ENCODE measurements at places on chromosomes 7 and 10.

DNA sequence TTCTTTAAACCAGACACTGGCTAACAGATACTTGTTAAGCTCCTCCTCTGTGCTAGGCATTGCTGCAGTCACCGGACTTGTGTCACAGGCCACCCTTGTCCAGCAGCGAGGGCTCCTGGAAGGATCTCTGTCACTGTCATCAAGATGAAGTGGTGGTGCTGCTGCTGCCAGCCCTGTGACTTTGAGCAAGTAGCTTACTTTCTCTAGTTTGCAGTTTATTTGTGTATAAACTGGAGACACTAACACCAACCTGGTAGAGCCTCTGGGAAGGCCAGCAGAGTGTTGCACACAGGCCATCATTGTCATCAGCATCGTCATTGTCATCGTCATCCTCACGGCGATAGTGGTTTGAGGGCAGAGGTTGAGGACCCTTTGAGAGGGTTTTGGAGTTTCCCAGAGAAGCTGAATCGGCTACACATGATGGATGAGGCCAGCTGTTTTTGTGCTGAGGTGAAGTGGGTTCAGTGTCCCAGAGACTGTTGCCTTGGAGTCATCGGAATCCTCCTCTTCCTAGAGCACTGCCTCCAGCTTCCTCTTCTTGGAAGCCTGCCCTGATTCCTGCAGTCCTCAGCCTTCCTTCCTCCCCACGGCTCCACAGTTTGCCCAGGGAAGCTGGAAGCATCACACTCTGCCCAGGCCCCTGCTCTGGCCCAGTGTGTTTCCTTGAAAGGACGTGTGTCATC is 128.4 kb downstream of the GRK5 start:
- no peak for DNase-seq

GRCh38 chr10:35318551-35318950 is 17.8 kb upstream of the CCNY start:
- no peak for DNase-seq

DNA sequence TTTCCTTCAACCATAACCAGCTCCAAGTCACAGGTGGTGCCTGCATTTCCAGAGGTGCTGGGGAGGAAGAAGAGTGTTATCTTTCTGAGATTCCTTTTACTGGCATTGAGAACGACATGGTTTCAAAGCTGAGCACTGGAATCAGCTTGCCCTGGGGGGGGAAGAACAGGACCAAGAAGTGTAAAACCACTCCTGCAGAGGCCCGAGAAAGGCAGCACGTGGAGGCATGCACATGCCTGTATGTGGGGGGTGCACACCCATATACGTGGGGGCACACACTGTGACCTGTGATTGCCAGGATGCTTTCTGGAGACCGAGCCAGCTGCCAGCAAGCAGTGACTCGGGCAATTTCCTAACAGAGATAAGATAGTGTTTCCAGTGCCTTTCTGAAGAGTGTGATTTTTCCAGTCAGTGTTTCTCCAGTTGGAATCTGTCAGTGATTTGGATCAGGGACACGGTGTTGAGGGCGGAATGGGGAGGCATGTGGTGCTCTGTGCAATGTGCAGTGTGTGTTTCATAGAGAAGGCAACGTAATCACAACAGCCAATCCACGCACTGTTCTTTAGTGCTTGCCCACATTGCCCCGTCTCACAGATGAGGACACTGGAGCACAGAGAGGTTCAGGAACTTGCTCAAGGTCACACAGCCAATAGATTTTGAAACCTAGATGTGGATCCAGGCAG is 4.2 kb downstream of the LRRC27 start:
- DNase-seq = no peak

DNA sequence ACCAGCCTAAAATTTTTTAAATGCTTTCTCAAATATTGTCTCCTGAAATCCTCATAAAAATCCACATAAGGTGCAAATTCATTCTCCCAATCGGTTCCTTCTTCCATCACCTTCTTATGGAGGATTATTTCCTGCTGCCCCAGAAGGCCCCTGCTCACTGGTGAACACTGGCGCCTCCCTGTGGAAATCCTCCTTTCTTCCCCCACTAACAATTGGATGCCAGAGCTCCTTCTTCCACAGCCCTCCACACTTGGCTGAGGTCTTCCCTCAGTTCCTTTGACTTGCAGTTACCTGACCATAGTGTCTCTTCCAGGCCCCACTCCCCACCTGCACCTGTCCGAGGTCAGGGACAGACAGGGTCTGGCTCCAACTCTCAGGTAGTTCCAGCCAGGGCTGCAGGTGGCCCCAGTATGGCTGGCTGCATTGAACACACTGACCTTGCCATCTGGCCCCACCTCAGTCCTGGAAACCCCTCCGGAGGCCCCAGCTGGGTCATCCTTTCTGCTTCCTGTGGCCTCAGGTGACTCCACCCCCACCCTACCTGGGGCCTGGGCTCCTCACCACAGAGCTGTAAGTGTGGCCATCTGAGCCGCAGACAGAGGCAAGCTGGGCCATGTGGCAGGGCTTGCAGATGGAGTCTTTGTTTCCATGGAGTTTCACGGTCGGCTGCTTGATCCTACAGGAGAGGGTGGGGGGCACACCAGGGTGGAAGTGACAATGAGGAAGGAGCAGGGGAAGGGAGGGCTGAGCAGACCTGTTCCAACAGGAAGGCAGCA is 18.4 kb downstream of the SPOCK2 start:
- no peak for DNase-seq

DNA sequence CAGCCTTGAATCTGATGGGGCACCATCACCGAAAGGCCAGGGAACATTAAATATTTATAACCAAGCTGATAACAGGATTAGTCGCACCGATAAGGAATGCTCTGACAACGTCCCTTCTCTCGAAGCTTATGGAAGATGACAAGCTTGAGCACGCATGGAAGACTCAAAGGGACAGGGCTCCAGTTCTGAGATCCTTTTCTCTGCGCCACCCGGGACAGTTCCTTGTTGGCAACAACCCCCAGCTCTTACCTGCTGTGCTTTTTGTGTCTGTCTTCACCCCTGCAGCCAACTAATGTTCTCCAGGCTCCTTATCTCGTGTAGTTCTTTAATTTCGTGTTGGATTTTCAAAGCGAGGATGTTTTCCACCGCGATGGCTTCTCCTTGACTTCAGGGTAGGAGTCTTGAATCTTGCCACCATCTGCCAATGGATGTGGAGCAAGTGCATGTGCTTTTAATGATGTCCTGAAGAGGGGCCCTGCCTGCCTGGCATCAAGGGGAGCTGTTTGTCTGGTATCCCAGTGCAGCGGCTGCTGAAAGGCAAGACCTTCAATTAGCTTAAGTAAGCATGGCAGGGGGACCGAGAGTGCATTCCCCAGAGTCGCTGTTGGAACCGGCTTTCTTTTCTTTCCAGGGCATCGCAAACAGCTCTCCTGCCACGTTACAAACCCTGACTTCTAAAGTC is 354 bp upstream of the FERD3L start:
- DNase-seq = no peak

DNA sequence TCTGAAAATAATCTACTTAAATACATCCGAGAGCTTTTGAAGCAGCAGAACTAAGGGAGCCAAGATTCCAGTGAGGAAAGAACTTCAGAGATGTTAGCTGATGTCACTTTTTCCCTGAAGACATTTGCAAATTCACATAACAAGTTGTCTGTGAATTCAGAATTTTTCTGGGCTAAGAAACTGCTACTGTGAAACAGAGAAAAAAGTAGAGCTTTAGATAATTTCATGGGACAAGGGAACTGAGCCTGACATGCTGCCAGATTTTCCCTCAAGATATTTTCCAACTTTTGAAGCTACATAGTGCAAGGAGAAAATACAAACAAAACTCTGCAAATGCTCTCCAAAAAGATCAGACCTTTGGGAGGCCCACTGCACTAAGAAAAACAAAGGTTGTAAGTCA is 484.2 kb downstream of the ANKRD7 start:
- no peak for DNase-seq

- no peak for DNase-seq
These were observed 199.0 kb upstream of the RHOBTB1 start for GRCh38 chr10:61142987-61143386.

GRCh38 chr10:95795602-95796001 is 39.6 kb downstream of the ENTPD1 start:
- no peak for DNase-seq

DNA sequence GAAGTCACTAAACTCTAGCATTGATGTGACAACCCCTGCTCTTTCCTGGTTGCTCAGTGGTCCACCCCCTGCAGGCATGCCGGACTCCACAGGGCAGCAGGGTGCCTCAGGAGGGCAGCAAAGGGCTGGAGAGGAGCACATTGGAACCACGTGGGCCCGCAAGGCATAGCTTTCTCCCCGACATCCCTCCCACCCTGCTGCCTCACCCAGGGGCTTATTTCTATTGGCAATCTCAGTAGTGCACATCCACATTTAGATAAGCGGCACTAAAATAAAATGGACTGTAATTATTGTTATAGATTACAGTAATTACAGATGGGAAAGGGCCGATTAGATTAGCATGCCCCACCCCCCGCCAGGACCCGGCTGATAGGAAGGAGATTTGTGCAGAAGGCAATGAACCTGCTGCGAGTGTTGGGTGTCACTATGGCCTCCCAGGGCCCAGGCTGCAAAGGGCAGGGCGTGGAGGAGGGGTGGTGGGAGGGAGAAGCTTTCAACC is 580.1 kb downstream of the GRID1 start:
- DNase-seq = no peak

DNA sequence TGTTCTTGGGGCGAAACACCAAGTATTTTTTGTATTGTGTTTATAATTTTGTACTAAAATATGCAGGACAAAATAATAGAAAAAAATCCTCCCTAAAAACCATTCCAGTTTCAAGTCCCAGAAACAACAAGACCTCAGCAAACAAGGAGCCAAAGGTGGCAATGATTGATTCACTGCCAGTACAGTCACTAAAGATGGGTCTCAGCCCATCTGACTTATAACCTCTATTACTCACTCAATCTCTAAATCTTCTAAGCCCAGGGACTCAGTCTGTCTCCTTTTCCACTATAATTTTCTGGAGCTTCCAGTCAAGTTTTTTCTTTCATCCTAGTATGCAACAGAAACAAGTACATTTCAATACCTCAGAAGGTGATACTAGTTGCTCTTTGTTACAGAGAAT is 33.3 kb downstream of the SNX13 start:
- no peak for DNase-seq

DNA sequence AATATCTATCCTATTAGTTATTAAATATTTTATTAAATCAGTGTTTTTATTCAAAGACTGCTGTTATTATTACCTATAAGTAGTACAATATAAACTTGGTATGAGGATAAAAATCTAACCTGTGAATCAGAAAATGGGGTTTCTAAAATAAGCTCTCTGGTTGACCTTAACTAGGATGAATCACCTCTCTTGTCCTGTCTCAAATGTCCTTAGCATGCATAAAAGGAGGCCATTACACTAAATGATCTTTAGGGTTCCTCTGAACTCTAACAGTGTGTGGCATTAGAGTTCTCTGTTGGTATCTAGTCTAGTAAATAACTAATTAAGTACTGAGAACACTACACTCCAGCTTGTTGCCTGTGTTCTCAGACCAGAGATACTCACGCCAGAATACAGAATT is 143.1 kb upstream of the LRRTM3 start:
- DNase-seq = no peak

GRCh38 chr7:46139079-46139478 is 218.0 kb upstream of the IGFBP3 start:
- DNase-seq = no peak

GRCh38 chr7:1030444-1031070 is 13.8 kb upstream of the GPR146 start:
- DNase-seq = peak; percentile 51

DNA sequence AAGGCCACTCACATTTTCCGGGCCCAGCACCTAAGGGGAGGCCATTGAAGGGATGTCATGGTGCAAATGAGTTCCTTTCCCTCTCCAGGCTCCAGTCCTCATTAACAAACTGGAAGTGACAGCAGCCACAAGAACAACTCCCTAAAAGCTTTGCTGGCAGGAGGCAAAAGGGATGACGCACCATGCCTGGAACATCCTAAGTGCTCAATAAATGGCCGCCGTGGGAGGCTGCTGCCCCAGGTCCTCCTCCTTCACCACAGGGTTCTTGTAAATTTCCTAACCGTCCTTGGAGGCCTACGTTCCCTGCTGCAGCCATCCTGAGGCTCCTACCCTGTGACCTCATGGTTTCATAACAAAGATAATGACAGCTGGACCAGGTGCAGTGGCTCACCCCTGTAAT is 41.3 kb upstream of the CAMK1D start:
- DNase-seq = no peak

- no peak for DNase-seq
These were observed 763 bp downstream of the PITX3 start for GRCh38 chr10:102240467-102241031.

- DNase-seq = no peak
These were observed 247.6 kb downstream of the AUTS2 start for GRCh38 chr7:69845721-69846495.

- no peak for DNase-seq
These were observed at the start of gene KNDC1 for GRCh38 chr10:133159950-133160825. Gene KNDC1 (plus strand): TSS chr10:133160219. CDS start chr10:133160468, 249 bp downstream.

DNA sequence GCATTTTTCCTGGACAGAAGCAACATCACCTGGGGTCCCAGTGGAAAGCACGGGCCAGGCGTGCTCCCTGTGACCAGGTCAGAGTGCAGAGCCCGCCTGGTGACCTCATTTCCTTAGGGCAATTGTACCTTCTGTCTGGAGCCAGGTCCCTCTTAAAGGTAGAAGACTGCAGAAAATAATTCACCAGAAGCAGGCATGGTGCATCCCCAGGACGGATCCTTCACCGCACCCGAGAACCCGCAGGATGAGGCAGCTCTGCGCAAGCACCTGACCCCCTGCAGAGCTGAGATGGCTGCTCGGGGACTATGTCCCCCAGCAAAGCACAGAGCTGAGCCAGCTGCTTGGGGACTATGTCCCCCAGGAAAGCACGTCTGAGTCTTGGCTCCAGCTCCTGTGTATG is 557.6 kb downstream of the PTPRN2 start:
- no peak for DNase-seq
